ENCODE measurements at places on chromosomes 2 and 18. TPM values are rescaled to one million over a fixed set of nuclear protein-coding genes. Genes with fewer than 3 reads are reported as not detected.
A peak's percentile ranks its signal among the peaks of the same experiment; 100 is the strongest.

DNA sequence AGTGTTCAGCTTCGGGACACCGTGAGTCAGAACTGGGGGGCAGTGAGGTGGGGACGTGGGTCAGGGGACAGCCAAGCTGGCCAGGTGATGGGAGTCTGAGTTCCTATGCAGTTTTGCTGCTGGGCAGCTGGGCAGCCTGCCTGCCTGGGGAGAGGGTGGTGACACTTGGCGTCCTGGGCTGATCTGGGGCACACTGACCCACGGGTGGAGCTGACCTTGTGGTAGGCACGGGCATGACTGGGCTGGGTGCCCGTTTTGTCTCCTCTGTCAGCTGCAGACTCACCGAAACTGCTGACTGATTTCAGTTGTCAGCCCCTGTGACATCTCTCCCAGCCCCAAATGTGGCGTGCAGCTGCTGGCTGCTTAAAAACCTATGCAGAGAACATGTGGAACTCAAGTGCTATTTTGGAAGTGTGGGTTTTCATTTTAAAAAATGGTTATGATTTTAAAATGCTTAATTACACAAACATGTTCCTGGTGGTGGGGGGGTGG, 32.6 kb upstream of the E2F6 start:
- DNase-seq, result peak; percentile 94

DNA sequence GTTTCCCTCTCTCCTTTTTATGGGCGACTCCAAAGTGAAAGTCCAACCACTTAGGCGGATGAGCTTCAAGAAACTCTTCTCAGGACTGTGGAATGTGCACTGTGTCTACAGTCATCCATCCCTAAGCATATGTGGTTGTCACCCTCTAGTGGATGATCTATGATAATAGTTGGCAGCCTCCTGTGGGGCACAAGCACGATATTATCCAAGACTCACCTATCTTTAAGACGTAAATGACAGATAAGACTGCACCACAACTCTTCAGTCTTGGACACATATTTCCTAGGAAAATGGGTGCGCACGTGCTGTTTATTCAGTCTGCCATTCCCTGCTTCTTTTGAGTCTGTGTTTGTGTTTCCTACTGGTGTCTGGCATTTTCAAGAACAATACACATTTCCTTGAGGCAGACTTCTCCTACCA, 145.5 kb upstream of the CTAGE1 start:
- DNase-seq, result no peak

DNA sequence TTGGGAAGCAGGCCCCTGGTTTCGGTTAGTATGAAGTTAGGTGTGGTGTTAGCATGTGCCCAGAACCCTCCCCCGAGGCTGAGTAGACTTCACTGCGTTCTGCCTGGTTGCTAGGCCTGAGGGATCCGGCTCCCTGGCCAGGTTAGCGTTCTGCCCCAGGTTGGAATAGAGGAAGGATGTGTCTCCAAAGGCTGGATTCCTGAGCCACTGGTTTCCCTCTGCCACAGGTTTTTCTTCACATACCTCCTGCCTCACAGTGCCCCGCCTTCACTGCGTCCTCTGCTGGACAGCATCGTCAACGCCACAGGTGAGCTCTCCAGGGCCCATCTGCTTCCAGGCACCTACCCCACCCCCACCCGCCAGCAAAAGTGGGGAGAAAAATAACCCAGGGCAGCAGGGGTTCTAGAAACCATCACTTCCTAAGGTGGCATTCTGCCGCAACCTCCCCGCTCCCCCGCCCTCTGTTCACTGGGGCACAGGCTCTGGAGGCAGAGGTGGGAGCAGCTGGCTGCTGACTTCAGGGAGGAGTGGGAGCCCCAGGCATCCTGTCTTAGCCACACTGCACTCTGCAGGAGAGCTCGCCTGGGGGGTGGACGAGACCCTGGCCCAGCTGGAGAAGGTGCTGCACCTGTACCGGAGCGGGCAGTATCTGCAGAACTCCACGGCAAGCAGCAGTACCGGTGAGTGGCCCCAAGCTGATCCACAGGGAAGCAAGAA, 7.1 kb downstream of the PKDCC start:
- DNase-seq, result peak; percentile 51

GRCh38 chr2:160266037-160266551, 66.0 kb upstream of the ITGB6 start:
- DNase-seq, result no peak

DNA sequence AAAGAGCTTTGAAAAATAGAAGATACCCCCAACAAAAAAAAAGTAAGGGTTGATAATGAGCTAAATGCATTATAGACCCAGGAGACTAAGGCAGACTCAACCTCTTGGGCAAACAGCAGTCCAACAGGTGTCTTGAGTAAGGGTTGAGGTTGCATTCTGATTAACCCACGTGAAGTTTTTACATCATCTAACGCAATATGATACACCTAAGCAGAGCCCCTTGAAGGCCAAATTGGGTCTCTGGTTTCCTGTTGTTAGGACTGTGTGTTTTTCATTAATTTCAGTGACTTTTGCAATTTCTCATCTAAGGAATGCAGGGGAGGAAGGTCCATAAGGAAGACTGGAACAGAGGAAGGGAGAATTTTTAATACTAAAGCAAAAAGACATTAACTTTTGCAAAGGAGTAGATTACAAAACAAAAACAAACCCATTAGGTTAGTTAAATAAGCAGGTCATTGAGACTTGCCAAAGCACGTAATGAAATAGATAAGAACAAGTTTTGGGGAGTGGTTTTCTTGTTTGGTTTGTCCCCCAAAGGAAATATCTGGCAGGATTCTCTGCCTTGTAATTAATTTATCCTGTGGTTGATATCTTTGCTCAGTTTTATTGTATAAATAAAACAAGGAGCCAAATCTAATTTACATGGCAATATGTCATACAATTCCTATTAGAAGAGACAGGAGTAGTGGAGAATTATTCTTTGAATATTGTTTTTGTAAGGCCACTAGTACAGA, 244.3 kb downstream of the ETAA1 start:
- no peak for DNase-seq

- DNase-seq, result no peak
Measured at GRCh38 chr2:100390001-100390940, 27.2 kb downstream of the CHST10 start.

DNA sequence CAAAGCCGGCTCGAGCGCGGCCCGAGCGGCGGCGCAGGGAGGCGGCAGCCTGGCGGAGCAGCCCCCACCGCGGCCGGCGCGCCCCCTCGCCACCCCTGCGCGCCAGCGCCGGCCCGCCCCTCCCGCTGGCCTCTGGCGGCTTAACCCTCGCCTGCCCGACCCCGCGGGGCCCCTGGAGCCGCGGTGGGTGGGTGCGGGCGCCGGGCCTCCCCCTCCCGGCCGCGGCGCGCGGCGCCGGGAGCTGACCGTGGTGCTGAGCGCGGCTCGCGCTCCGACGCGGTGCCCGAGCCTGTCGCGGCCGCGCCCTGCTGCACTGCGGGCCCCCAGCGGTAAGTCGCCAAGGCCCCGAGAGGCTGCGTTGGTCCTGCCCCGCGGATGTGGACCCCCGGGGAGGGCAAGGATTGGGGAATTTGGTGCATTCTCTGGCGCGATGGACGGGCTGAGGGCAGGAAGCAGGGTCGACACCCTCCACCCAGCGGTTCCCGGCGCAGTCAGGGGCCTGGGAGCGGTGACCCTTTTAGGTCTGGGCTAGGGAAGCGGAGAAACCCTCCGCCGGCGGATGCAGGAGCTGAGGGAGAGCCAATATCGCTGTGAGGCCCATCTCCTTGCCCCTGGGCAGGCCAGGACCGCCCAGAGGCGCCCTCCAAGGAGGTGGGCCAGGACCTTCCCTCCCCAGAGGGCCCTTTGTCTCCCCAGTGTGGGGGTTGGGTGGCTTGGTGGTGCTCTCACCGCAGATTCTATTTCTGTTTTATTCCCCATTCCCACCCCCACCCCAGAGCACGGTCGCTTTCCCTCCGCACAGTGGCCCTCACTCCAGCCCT, 923 bp downstream of the AMER3 start:
- DNase-seq, result no peak

- no peak for DNase-seq
Measured at GRCh38 chr2:227534714-227535113, 62.8 kb downstream of the AGFG1 start.

DNA sequence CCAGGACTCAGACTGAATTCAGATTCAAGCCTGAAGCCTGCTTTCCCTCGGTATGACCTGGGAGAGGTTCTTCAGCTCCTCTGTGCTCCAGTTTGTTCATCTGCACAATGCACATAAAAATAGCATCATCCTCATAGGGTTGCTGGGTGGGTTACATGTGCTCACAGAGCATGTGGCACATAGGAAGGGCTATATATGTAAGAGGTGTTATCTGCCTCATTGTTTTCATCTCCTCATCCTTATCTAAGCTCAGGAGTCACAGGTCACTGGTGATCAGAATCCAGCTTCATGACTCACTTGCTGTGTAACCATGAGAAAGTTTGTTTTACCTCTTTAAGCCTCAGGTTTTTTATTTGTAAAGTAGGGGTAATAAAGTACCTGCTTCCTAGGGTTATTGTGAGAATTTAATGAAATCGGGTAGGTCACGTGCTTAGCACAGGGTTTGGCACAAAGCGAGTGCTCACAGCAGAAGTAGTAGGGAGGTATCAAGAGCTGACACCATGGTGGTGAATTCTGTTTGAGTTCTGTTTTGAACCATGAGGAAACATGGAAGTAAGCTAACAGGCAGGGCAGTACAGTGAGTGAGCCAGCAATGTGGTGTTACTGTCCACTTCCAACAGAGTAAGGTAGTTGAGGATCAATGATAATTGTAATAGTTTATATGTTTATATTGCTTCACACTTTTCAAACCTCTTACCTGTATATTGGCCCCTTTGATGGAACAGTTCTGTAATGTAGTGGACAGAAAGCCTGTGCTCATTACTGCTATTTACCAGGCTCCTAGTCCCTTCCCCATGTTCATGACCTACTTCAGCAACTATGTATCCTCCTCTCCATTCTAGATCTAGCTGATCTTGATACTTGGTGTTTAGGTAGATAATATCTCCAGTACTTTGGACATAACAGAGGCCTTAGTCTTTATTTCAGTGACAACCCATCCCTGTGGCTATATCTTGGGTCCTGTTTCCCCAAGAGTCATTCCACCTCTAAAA, 141.4 kb upstream of the LTBP1 start:
- no peak for DNase-seq

DNA sequence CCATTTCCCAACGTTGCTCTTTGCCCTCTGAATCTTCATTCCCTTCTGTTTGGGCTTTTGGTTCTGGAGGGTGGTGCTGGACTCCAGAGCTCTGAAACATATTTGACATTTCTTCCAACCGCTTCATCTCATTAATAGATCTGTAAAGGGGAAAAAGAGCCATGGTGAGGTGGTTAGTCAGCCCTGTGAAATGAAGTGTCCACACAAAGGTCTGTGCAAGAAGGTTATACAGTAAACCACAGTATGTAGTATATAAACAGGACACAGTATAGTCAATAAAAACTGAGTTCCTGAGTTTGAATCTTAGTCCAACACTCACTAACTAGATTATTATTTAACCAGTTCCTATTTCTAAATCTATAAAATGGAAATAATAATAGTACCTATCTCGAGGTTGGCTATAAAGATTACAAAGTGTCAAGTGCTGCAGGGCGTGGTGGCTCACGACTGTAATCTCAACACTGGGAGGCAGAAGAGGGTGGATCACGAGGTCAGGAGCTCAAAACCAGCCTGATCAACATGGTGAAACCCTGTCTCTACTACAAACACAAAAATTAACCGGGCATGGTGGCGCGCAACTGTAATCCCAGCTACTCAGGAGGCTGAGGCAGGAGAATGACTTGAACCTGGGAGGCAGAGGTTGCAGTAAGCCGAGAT, 13.1 kb downstream of the STARD7 start:
- no peak for DNase-seq

- no peak for DNase-seq
Measured at GRCh38 chr2:8481463-8482009, 200.3 kb upstream of the ID2 start.

GRCh38 chr2:37982147-37982582, 57.1 kb downstream of the RMDN2 start:
- peak; percentile 84 for DNase-seq

- no peak for DNase-seq
Measured at GRCh38 chr2:110637093-110637492, 40.8 kb downstream of the BUB1 start.

DNA sequence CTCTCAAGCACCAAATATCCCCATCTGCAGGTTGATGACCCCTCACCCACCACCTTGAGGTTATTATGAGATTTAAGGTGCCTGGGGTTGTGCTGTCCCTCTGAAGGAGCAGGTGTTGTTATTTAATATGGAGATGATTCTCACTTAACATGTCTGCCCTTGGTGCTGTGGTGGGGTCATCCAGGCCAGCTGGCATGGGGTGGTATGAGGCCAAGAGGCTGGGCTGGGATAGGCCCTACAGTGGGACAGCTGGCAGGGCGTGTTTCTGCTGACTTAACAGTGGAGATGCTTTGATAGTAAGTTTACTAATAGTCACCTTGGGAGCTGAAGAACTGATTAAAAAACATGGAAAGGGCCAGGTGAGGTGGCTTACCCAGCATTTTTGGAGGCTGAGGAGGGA, 22.4 kb downstream of the SERPINB12 start:
- no peak for DNase-seq

- DNase-seq, result no peak
Measured at GRCh38 chr18:1483385-1483784, 578.7 kb downstream of the ADCYAP1 start.

DNA sequence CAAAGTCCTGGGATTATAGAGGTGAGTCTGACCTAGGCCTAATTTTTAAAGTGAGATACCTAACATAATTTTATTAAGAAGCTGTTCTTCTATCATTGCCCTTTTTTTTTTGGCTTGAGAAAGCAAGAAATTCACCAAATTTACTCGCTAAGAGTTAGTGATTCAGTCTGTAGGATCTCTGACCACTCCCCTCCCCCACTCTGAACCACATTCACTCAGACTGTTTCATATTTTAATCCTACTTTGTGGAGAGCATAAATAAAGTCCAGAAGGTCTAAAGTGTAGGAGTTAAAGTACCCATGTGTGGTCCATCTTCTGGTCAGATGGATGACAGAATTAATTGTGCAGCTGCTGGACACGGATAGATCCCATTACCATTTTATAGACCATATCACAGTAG, 115.8 kb upstream of the MGAT5 start:
- DNase-seq, result no peak

GRCh38 chr2:20137131-20137571, 85.7 kb upstream of the LAPTM4A start:
- no peak for DNase-seq

GRCh38 chr2:100412881-100413321, 4.6 kb downstream of the CHST10 start:
- DNase-seq, result no peak

- no peak for DNase-seq
Measured at GRCh38 chr18:51390702-51391101, 193.2 kb upstream of the MEX3C start.

DNA sequence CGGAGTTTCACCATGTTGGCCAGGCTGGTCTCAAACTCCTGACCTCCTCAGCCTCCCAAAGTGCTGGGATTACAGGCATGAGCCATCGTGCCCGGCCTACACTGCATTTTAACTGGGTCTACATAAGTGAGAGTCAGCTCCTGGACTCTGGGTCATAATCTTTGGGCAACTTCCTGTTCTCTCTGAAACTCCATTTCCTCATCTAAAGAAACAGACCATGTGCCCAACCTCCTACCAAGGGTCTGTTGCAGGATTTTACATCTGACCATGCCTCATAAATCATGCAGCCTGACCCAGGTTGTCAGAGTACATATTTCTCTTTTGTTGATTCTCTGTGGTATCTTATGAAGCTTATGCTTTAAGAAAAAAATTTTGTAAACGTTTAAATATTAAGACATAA, 280.4 kb downstream of the ALPK2 start:
- DNase-seq, result no peak

GRCh38 chr2:207483477-207483876, 46.3 kb upstream of the CREB1 start:
- DNase-seq, result no peak

The CYP1B1 gene
- total RNA-seq, result 43.7 TPM

The COLEC12 gene
- 4.1 TPM for total RNA-seq

The C2orf15 gene
- 0.43 TPM for total RNA-seq

The HNRNPA3 gene
- 66.9 TPM for total RNA-seq

The FBXO36 gene
- total RNA-seq, result 1.2 TPM

The UGT1A3 gene
- not detected for total RNA-seq

The ECEL1 gene
- total RNA-seq, result 0.25 TPM

Data from right cardiac atrium (tissue), 5 donors.